ENCODE measurements at places on chromosomes 4 and X.

GRCh38 chr4:137312257-137312656 lies 220.0 kb downstream of the PCDH18 start:
- DNase-seq, result no peak

GRCh38 chrX:129359269-129359668 lies 164.0 kb downstream of the SMARCA1 start:
- no peak for DNase-seq

- DNase-seq, result no peak
These were observed 54.2 kb downstream of the C4orf50 start for GRCh38 chr4:5964030-5964429.

GRCh38 chr4:14871676-14872430 lies 130.4 kb upstream of the CPEB2 start:
- peak; percentile 21 for DNase-seq

- no peak for DNase-seq
These were observed 57.7 kb downstream of the HS6ST2 start for GRCh38 chrX:132900633-132901293.

DNA sequence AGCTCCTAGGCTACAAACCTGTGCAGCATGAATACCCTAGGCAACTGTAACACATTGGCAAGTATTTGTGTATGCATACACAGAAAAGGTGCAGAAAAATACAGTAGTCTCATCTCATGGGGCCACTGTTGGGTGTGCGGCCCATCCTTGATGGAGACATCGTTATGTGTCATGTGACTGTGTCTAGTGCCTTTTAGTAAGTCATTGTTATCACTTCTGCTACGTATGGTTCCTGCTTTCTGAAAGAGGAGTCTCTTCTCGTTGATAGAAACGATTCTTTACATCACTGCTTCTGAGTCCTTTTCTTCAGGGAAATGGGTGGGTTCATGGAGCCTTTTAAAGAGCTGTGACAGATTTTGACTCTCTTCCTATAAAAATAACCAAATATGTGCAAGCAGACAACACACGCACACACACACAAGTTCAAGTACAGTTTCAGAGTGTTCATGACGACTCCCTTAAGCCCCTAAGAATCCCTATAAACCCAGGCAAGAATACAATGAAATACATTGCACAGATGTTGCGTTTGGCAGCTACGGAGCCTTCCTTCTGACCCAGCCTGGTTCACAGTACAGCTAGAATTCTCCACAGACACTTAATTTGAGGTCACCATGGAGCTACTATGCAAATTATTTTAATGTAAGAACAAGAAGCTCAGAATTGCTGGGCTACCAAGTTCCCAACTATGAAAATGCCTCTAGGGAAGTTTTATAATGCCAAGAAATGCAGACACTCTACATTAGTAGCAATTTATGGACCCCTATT lies 10.2 kb upstream of the STK32B start:
- DNase-seq, result no peak

DNA sequence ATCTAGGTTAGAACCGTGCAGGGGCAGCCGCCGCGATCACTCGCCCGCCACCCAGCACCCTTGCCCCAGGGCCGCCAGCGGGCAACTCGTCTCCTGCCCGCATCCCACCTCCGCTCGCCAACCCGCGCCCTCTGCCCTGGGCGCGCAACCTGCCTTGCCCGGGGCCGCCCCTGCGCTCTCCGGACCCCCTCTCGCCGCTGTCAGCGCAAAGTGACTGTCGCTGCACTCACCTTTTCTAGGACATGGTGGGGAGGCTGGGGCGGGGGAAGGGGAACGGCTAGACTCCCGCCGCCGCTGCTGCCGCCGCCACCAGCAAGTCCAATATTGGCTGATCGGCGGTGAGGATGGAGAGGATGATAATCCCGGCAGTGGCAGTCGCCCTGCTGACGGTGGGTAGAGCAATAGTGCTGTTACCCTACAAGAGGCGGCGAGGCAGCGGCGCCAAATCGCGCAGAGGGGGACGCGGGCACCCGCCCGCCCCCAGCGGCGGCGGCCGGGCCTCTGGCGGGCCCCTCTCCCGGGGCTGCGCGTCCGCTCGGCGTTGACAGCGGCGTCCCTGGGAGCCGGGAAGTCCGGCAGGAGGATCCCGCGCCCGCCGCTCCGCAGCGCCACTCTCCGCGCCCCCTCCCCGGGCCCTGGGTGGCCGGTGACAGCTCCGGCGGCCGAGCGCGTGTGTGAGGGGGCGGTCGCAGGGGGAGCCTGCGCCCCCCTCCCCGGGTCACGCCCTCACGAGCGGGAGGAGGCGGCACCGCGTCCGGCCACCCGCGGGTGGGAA lies 2.3 kb upstream of the NR3C2 start:
- DNase-seq, result peak; percentile 57

DNA sequence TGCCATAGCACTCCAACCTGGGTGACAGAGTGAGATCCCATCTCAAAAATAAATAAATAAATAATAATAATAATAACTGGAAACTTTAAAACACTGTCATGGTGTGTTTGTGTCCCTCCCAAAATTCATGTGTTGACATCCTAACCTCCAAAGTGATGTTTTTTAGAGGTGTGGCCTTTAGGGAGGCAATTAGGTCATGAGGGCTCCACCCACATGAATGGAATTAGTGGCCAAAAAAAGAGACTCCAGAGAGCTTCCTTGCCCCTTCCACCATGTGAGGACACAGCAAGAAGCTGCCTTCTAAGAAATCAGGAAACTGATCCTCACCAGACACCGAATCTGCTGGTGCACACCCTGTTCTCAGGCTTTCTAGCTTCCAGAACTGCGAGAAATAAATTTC lies 23.8 kb upstream of the RAPGEF2 start:
- DNase-seq, result no peak

DNA sequence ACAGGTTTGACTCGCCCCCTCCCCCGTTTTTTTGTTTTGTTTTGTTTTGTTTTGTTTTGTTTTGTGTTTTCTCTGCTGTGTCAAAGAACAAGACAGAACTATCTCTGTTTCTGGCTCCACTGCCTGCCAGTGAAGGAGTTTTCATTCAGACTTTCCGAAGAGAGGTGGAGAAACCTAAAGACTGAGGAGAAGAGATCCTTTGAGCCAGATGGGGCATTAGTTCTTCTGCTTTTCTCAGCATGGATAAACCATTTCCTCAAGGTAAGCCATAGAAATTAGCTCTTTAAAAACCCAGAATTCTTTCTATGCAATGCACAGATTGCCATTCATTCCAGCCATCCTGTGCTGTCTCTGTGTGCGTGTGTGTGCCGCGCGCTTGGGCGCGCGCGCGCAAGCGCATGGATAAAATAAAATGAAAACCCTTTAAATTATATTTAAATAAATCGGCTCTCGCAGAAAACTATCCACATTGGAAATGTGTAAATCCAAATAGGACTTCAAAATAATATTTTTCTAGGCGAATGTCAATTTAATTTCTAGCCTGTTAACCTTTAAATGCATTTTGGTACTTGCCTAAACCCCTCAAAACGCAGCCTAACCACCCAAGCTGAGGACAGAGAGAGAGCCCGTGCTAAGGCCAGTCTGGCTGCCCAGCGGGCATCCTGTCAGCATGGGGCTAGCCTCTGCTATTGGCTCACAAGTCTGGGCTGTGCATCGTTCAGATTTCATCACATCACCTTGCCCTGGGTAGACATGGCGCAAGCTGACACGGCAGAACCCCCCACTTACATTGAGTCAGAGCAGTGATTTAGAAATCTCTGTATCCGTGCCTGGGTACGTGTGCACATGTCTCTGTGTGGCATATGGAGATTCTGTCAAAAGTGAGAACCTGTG lies 113.0 kb upstream of the VAMP7 start:
- DNase-seq, result no peak

GRCh38 chrX:133546441-133546840 lies 131.2 kb upstream of the GPC4 start:
- DNase-seq, result no peak

DNA sequence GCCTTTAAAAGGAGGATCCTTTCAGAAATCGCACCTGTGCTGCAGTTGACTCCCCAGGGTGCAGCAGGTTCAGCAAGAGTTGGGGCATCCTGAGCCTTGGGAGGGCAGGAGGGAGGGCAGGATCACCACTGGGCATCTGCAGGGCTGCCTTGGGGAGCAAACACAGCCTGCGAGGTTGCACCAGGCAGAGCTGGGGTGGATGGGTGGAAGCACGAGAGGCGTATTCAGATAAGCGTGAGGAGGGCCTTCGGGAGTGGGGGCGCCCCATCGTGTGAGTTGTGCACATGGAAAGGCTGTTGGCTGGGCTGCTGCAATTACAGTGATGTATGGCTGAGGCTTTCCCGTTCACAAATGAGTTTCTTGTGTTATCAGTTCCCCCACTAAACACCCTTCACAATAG lies 55.5 kb downstream of the PSAPL1 start:
- DNase-seq, result no peak

GRCh38 chr4:121656269-121656641 lies 40.5 kb downstream of the ANXA5 start:
- no peak for DNase-seq

DNA sequence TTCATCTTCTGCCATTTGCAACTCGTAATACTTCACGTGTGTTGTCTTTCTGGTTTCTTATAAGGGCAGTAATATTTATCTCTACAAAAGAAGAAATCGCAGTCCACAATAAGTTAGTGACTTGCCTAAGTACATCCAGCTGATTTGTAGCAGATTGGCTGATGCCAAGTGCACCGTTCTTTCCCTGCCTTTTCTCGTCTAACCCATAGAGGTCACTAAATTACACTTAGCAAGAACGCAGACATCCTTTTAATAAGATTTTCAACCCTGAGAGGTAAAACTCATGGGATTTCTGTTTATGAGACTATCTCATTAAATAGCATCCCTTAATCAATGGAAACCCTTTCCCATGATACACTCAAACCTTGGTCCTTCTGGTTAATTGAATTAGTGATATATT lies 408.6 kb upstream of the ACTRT1 start:
- DNase-seq, result no peak

DNA sequence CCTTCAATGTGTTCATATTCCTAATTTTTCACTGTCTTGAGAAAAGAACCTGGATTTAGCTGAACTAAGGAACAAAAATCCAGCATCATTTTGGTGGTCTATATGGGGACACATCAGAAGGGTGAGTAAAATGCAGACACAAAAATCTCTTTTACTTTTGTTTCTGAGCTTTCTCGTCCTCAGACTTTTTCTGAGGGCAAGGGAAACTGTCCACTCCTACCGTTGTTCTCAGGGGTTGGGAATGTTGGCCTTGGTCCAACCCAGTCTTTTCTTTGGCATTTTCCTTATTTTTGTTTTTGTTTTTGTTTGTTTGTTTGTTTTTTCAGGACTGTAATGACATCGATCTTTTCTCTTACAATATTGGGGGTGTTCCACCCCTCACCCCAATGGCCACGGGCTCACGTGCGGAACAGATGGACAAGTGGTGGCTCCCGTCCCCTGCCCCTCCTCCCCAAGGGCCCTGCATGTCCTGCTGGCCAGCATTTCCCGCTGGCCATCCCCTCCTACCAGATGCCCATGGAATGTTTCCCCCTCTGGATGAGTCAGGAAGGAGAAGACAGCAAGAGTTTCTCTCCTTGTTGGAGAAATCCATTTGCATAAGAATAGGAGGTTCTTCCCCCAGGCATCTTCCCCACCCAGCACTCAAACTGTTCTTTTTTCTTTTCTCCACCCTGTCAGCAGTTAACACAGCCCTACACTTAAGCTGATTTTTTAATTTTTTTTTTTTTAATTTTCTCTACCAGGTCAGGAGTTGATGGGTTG lies 305.4 kb upstream of the NDST4 start:
- DNase-seq, result no peak

DNA sequence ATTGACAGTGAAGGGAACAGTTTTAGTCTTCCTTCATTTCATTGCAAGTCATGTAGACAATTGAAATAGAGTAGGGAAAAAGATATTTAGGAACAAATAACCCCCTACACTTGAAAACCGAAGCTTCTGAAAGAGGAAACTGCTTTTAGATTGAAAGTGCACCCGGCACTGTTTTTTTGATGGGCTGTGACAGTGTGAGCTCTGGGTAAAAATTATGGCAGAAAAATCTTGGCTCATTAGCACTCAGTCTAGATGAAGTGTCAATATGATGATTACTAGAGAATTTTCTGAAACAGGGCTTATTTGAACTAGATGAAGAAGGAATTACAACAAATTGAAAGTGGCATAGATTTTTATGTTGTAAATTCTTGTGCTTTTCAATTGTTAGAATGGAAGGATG lies 1132.4 kb downstream of the RAPGEF2 start:
- no peak for DNase-seq

- DNase-seq, result no peak
These were observed 86.1 kb downstream of the USP46 start for GRCh38 chr4:52572936-52573485.

DNA sequence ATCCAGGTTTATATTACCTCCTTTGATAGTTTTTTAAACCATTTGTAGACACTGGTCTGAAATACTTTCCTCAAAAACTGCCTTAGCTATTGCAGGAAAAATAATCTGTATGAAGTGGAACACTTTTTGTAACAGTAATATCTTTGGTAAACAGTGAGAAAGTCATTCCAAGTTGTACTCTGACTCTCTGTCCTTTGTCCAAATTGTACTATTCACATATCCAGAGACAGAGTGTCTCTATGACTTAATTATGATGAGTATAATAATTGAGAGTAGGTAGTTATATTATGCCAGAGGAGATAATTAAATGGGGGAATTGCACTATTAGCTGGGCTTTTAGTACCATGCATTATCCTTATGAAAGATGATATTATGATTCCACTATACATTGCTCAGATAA lies 112.6 kb upstream of the LCORL start:
- DNase-seq, result no peak

GRCh38 chr4:141046255-141046654 lies 87.0 kb downstream of the RNF150 start:
- no peak for DNase-seq

- DNase-seq, result no peak
These were observed 15.1 kb upstream of the NKX3-2 start for GRCh38 chr4:13559413-13559812.

DNA sequence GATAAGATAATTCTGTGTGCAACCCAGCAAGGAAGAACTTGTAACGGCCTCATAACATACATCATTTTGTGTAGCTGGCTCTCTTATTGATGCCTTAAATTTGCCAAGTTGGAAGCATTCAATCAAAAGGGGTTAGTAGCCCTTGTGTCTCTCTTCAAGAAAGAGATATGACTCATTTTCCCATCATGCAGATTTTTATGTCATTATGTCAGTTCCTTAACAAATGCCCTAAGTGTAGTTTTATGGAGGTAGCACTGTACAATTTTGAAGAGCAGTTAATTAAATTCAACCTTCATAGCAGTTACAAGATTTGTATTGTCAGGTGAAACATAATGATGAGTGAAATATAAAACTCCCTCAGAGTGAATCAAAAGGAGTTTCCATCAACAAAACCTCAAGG lies 215.6 kb downstream of the GRIA3 start:
- DNase-seq, result no peak

DNA sequence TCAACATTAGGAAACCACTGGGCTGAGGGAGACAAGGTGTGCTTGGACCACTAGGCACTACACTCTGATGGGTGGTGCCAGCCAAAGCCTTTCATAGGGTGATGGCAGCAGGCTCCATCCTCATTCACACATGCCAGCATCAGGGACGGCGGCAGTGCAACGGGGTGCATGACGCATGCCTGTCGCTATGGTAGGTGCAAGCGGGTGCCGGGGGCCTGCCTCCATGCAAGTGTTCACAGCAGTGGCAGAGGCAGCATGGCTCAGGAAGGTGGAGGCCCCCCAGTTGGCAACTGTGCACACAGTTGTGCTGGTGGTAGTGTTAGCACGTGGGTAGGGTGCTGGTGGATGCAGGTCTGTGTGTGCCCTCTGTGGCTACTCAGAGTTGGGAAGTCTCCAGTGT lies 184.1 kb downstream of the RELL1 start:
- DNase-seq, result no peak

All from activated CD8-positive, alpha-beta memory T cell treated with anti-CD3 and anti-CD28 coated beads, Interleukin-2, amount 50 U/mL, for 4 hours (primary cell).